ENCODE measurements at places on chromosomes 5 and 9.

DNA sequence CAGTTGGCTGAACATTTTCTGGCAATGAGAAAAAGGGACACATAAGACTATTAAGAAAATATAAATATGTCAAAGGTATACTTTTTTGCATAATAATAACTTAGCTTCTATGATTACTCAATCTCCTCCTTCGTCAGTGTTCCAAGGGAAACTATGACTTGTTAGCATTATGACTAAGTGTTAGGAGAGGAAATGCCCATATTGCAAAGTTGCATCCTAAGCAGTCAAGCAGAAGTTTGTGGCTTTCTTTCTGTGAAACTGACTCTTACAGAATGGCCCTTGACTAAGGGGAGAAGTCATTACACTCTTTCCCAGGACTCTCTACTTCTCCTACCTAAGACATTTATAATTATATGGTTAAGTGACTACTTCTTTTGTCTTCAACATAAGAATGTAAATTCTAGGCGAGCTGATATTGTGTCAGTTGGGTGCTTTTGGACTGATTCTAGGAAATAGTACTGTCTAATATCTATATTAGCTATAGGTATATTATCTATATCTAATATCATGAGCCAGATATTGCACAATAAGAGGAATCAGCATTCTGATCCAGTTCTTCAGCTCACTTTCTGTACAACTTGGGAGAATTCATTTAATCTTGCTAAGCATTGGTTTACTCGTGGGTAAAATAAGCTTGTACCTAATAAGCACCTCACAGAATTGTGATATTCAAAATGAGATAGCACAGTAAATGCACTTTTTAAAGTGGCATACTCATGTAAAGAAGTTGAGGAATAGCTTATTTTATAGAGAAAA lies 16.4 kb upstream of the SPINK6 start:
- DNase-seq, result no peak

DNA sequence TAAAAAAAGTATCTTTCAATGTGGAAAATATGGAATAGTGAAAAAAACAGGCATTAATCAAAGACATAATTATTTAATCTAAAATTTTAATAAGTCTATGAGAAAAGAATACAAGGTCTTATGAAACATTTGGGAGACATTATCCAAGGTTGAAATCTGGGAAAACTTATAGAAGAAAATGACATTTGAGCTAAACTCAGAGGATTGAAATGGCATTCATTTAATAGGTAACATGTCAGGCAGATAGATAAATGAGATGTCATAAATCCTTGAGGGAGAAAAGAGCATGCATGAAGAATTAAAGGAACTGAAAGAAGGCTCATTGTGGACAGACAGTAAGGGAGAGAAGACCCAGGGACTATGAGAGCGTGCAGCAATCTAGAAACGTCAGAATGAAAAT lies 284.4 kb downstream of the PRR16 start:
- no peak for DNase-seq

GRCh38 chr5:31722111-31722510 lies 83.2 kb downstream of the PDZD2 start:
- no peak for DNase-seq

DNA sequence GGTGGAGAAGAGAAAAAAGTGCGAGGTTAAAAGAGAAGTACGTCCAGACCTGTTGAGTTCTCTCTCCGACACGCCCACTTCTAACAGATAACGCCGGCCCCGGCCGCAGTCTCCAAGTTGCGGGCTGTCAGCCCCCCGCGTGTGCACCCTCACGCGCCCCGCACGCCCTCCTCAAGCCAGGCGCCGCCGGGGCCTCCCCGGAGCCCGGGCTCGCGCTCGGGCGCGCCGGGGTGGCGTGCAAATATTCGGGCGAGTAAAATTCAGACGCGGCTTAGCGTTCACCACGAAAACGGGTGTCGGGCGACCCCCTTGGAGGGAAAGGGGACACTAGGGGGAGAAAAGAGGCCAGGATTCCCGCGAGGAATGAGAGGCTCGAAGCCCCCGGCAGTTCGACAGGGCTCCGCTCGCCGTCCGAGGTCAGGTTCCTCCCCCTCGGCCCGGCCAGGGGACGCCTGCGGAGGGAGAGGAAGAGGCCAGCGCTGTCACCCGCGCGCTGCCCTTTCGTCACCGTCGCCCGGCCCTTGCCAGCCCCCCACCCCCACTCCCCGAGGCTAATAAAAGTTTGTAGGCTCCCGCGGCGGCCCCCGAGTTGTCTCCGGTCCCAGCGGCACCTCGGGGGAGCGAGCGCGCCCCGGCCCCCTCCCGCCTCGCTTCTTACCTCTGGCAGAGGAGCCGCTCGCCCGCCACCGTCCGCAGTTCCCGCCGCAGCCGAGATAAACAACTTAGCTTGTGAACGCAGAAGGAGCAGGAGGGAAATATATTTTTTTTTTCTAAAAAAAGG lies 743 bp downstream of the NR3C1 start:
- DNase-seq, result peak; percentile 81

DNA sequence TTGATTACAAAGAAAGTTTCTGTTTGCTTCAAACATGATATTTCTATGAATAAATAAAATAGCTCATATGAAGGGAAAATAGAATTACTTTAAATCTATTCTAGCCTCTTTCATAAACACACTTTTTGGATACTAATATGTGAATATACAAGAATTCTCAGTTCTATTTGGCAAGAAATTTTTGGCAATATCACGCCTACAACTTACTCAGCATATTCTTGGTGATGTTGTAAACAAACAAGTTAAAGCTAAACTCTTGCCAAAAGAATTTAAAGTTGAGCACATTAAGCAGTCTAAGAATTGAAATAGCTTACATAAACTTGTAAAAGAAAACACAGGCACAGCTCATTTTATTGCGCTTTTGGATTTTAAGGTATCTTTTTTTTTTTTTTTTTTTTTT lies 209.8 kb downstream of the CDH12 start:
- DNase-seq, result no peak

DNA sequence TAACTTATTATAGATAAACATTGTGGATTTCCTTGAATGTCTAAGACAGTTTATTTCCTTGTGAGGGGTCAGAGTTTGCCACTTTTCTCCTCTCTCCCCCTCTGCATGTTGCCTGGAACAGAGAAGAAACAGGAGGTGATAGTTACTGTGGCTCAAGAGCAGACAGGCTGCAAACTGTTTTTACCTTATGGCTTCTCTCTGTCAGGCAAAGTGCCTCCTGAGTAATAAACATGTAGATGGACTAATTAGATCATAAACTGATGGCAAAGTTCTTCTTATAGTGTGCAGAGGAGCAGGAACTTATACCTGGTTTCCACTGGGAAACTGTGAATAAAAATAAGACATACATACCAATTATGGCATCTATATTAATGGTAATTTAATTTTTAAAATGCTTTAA lies 133.1 kb upstream of the CDH12 start:
- no peak for DNase-seq

- peak; percentile 40 for DNase-seq
These were observed 1.1 kb upstream of the BNC2 start for GRCh38 chr9:16871336-16872151.

DNA sequence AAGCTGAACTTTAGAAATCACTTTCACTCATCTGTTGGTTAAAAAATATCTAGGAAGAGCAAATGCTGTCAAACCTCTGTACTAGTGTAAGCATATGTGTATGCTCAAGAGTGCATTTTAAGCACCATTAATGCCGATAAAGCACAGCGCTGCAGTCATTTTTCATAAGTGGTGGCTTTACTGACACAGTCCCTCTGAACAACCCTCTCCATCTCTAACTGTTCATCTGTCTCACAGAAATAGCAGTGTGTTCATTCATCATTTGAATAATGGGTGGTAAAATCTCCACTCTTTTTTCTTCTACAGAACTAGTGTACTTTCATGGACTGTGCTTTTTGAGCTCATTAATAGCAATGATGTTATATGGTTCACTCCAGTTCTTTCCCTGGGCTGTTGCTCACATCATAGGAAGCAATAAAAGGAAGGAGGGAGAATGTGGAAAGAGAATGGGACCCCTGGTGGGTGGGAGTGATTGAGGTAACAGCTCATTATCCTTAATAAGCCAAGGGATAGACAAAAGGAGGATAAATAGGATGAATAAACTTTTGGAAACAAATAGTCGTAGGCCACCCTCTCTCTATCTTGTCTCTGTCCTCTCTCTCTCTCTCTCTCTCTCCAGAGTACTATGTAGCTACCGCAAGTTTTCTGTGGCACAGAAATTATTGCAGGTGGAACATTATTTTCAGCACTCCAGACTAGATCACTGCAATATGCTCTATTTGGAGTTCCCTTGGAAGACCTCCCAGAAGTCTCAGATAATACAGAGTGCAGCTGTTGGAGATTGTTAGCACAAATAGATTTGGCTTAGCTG lies 117.9 kb upstream of the PRDM9 start:
- no peak for DNase-seq

DNA sequence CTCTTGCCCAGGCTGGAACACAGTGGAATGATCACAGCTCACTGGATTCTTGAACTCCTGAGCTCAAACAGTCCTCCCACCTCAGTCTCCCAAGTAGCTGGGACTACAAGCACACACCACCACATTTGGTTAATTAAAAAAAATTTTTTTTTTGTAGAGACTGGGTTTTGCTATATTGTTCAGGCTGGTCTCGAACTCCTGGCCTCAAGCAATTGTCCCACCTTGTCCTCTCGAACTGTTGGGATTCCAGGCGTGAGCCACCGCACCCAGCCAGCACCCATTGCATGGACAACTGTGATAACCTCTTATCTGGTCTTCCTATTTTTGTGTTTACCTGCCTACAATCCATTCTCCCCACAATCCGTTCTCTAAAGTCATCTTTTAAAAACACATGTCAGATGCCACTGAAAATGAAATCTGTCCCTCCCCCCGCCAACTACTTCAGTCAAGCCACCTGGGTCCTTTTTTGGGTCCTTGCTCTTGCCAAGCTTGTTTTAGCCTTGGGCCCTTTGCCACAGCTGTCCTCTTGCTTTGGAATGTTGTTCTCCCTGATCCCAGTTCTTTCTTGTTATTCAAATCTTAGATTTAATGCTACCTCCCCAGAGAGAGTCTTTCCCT lies 250.5 kb downstream of the PIK3R1 start:
- DNase-seq, result no peak

GRCh38 chr5:180720486-180720885 lies 19.4 kb downstream of the OR2Y1 start:
- DNase-seq, result no peak

GRCh38 chr5:149588936-149589335 lies 7.6 kb downstream of the ARHGEF37 start:
- no peak for DNase-seq

DNA sequence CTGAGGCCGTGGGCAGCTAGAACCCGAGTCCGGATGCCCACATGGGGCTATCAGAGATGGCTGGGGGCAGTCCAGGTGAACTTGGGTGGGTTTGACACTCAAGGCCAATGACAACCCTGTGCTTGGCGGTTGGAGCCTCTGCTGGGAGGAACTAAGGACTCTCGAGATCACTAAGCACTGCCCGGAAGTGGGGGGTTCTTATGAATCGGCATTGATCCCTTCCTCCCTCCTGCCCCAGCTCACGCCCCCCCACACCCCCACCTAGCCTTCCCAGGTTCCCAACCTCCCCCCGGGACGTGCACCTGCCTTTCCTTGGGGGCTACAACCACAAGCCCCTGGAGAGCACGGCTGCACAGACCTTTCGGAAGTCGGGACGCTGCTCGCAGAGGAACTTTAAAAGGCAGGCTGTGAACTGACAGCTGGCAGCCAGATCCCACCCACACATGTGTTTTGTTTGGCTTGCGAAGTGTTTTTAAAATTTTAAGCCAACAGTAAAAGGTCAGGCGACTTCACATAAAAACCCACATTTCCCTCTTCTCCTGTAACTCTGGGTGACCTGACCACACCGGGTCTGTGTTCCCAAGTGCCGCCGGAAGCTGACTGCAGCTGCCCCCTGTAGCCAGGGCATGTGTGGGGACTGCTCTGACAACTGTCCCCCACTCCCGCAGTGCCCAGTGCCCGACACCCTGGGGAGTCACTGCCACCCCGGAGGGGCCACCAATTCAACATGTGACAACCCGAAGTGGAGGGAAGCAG lies 5.1 kb upstream of the RALGDS start:
- peak; percentile 32 for DNase-seq

DNA sequence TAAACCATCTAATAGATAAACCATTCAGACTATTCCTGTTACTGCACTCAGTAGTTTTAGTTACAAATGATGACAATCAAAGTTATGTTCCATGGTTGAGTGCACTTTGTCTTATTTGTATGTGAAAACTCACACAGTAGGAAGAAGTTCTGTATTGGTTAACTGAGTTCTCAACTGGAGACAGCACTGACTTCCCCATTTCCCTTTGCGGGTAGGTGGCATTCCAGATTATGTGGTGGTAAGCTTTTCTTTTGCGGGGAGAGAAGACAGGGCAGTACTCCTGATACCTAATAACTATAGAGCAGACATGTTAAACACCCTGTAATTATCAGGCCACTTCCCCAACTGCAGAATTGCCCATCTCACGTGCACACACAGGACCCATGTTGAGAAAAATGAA lies 24.4 kb downstream of the TARS1 start:
- DNase-seq, result no peak

GRCh38 chr5:147415651-147416050 lies 94.2 kb downstream of the DPYSL3 start:
- DNase-seq, result no peak

GRCh38 chr5:126139086-126139485 lies 284.1 kb upstream of the GRAMD2B start:
- no peak for DNase-seq

DNA sequence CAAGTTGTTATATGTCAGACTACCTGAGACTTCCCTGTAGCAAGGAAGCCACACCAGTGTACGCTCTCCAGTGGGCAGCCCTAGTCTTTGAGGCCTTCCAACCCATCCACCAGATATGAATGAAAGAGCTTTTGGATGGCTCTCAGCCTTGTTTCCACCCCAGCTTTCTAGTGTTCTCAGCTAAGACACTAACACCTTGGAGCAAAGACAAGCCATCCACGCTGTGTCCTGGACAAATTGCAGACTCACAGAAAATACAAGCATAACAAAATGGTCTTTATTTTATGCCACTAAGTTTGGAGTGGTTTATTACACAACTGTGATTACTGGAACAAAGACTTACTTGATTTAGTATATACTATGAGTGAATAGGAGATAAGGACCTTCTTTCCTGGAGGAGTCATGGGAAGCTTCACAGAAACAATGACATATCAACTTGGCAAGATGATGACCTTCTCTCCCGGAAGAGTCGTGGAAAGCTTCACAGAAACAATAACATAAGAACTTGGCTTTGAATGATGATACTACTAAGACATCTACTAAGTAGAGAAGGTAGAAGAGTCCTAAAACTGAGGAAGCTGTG lies 134.0 kb upstream of the VCAN start:
- no peak for DNase-seq

GRCh38 chr9:5085993-5086392 lies 99.4 kb downstream of the INSL6 start:
- no peak for DNase-seq

Measured in bone marrow (tissue), 2 donors.